ENCODE measurements at places on chromosomes 7 and 10.

- DNase-seq = no peak
Measured at GRCh38 chr10:33643042-33643441, 308.6 kb upstream of the NRP1 start.

DNA sequence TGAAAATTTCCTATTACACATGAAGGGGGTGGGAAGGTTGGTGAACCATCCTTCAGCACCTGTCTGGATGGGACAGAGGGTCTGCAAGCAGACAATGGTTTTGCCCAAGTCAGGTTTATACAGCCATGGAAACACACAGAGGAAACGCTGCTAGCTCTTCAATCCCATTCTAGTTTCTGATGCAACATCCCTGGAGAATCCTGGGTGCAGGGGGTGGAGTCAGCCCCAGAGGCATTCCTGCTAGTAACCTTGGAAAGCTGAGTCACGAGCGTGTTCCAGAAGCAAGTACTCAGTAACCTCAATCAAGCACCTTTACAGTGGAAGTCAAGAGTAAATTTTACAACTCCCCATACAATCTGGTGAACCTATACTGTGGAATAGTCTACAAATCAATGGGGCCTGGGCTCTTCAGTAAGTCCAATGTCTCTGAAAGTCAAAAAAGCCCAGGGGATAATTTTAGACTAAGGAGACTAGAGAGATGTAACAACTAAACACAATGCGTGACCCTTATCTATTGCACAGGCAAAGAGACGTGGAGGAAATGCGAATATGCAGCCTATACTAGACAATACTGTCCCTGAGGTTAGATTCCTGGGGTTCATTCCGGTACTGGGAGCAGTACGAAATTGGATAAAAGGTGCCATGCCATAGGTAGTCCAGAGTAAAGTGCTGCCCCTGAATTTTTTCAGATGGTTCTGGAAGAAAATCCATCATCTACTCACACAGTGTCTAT is 95.4 kb downstream of the ZRANB1 start:
- no peak for DNase-seq

GRCh38 chr7:149209518-149210269 is 14.3 kb downstream of the ZNF282 start:
- peak; percentile 42 for DNase-seq

- DNase-seq = no peak
Measured at GRCh38 chr7:20385126-20385525, 54.4 kb downstream of the ITGB8 start.

DNA sequence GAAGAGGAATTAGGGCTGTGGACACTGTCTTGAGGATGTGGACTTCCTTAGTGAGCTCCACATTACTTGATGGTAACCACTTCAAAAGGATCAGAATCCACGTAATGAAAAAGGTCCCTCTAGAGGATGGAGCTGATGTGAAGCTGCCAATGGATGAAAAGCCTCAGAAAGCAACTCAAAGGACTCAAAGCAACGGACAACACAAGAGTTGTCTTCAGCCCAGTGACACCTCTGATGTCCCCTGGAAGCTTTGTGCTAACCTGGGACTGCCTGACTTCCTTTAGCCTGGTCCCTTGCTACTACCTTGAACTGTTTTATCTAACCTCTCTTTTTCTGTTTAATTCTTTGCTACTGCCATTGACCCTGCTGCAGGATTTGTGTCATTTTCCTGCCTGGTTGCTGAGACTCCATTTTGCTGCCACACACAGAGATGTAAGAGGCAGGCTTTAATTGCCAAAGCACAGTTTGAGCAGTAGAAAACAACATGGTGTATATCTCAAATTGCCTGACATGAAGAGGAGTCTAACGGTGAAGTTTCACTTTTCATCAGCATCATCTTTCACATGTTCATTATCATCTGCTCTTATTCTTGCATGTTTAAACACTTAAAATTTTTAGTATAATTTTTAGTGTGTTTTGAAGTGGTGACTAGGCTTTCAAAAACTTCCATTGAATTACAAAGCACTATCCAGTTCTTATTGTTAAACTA is 11.1 kb upstream of the SGCE start:
- no peak for DNase-seq

DNA sequence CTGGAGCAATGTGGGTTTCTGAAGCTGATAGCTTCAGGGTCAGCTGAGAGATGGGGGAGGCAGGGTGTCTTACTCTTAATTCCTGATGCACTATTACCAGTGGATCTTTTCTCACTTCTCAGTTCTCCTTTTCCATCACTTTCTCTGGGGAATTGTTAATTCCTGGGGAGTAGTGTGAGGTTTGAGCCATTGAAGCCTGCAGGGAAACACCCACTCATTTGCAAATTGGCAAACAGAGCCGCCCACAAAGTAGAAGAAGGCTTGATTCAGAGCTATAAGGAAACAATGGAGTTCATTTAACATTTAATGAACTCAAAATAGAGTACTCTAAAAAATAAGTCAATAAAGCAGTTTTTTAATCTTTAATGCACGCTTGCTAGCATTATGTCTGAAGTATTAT is 4.3 kb upstream of the TECTB start:
- DNase-seq = no peak

- DNase-seq = no peak
Measured at GRCh38 chr10:5584895-5585516, 60.2 kb downstream of the CALML3 start.

DNA sequence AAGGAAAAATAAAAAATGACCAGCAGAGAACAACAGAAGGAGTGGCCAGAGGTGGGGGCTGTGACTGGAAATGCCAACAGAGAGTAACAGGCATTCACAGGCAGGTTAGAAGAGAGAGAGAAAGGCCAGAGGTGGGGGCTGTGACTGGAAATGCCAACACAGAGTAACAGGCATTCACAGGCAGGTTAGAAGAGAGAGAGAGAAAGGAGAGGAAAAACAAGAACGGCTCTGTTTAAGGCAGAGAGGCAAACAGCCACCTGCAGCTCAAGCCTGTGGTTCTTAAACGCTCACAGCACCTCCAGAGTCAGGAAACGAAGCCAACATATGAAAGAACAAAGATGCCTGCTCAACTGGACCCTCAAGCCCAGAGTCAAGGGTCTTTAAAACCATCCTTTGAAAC is 39.5 kb upstream of the DGKI start:
- DNase-seq = no peak

DNA sequence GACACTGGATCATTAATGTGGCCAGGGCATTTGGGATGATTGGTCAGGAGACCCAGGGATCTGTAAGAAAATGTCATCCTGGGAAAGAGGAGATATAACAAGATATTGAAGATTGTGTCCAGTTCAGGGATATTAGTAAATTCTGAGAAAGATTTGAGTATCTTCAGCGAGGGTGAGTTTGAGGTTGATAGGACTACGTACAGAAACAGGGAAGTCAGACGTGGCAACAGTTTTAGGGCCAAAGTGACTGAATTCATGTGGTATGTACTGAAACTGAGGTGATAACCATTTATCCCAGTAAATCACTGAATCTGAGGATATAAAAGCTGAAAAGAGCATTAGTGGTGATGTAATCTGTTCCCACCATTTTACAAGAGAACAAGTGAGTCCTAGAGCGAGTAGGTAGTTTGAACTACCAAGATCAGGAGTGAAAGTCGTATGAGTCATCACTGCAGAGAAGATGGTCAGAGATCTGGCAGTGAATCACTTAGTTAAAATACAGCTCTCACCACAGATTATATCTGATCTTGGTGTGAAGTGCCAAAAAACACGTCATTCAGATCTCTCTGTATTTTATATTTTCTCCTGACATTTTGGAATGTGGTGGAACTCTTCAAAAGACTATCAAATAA is 220.5 kb downstream of the CDK14 start:
- DNase-seq = no peak

DNA sequence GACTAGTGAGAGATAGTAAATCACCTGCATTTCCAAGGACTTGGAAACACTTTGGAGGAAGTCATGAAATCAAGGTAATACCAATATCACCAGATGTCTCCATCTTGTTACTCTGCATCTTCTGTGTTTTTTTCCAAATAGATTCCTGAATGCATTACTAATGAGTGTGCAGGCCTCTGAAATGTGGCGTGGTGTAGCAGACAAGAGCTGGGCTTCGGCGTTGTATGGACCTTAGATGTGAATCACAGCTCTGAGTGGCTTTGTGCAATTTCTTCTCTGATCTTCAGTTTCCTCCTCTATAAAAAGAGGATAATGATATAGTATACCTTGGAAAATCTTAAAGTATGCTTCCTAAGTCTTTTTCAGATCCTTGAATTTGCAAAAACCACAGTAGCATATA is 9.6 kb upstream of the MYPN start:
- no peak for DNase-seq

DNA sequence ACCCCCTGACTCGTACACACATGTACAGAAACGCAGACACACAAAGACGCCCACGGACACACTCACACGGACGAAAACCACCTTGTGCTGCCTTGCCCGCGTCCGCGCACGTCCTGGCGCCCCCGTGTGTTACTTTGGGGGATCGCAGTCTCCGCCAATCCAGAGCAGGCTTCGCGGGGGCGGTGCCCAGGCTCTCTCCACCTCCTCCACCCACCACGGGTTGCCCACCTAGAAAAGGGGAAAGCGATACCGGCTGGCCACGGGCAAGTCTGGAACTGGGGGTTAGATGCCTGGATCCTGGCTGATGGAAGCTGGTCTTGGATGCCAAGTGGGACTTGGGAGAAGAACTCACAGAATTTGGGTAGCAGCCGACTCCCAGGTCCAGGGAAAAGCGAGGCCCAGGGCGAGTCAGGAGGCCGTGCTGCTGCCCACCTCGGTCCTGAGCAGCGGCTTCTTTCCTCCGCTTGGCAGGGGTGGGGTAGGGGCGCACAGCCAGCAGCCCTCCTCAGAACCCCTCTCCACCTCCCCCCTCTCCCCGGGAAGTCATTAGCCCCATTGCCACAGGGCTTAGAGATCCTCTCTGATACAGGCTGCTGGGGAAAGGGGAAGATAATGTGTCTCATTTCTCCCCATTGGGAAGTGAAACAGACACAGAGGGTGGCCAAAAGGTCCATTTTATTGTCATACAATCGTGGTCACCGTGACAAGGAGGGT is 4.6 kb upstream of the VGF start:
- DNase-seq = peak; percentile 75

GRCh38 chr7:105840981-105841749 is 35.2 kb downstream of the ATXN7L1 start:
- no peak for DNase-seq

DNA sequence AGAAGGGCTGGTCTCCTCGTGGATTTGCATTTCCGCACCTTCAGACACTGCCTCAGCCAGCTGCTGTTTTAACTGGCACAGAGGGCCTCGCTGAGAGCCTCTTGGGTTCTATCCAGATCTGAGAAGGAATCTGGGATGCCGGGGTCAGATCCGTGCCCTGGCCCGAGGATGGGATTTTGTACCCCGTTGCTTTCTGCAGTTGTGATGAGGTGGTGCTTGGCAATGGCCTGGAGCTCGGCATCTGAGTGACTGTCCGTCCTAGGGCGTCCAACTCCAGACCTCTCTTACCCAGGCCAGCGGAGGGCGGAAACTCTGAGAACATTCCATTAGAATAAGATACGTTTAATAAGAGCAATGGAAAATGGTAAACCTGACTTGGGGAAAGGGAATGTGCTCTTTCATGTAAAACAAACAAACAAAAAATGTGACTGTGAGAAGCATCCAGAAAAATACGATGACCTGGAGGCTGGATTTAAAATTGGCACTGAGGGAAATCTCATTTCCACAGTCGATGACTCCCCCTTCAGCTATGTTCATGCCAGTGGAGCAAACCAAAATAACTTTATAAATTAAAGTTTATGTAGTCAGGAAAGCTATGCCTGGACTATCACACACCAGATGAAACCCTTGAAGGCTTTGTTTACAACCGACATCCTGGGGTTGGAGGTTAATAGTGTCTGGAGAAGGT is 39.6 kb downstream of the GRK5 start:
- no peak for DNase-seq

DNA sequence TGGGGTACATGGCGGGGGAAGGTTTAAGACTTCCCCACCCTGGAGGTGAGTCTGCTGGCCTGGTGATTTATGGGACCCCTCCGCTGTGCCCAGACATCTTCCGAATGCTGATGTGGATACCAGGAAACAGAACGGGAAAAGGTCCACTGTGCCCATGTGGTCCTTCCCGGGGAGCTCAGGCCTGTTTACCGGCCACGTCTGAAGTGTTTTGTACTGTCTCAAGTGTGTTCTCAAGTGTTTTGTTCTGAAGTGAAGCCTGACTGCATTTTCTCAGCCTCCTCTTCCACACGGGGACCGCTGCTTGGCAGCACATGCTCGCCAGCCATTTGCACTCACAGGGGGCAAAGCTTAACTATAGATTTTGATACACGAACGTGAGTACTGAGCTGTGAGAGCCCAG is 127.2 kb downstream of the TEX36 start:
- no peak for DNase-seq

GRCh38 chr10:34124522-34125035 is 690.5 kb downstream of the PARD3 start:
- no peak for DNase-seq

DNA sequence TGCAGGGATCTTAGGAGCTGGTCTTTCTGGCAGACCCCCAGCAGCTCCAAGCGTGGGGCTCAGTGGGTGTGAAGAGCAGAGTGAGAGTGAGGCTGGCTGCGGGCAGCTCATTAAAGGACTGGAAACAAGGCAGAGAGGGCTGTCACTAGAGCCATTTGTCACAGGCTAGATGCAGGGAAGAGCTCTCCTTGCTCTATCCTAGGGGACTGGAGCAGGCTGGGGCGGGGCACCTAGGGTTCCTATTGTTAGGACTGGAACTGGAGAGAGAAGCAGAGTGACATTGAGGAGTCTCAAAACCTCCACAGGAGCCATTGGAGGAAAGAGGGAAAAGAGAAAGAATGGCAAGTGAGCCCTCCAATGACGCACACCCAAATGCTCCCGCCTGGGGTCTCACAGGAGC is 772 bp upstream of the DDC start:
- no peak for DNase-seq

DNA sequence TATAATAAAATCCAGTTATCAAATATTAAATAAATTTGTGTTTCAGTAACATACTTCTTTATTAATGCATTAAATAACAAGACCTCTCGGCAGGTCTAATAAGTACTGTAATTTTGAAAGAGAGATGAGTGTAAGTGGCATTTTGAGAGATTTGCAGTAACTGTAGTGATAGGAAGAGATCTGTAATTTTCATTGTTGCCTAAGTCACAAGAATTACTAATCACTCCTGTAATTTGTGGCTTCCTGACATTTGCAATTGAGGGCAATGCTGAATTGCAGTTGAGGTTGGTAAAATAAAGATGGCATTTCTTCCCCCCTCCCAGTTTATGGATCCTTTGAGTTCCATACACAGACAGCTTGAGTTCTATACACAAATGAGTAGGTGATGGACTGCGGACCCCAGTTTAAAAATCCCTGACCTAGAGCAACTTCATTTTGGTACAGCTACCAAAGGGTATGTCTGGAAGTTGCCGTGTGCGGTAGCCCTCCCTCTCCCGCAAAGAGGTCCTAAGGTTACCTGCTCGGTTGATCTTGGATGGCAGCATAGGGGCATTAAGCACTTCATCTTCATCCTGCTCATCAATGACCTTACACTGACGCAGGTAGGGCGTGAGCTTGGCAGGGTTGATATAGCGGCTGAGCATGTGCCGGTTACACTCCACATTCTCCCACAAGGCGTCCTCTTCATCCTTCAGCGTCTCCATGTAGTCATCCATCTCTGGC is 96.4 kb downstream of the CARD11 start:
- DNase-seq = no peak
